ENCODE measurements at places on chromosomes 3 and 15.

DNA sequence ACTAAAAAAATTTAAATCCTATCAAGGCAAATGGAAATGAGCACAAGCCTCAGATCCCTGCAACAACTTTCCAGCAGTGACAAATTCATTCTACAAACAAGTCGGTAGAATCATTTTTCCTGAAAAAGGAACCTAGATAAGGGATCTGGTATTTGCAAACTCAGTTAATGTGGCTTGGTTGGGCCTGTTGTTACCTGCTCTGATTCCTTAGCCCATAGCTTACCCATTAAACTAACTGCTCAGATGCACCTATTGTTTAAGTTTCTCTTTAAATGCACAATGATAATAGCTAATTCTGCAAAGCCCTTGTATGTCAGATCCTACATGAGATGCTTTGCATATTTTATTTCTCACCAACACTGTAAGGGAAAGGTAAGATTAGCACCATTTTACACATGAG is 377.4 kb upstream of the RGMA start:
- no peak for DNase-seq

GRCh38 chr3:15154326-15154725 is 51.7 kb upstream of the CAPN7 start:
- DNase-seq, result no peak

- no peak for DNase-seq
Measured at GRCh38 chr15:43517354-43518196, at the start of gene MAP1A. Gene MAP1A, plus strand, starts transcription at chr15:43517608. Its CDS starts 3,866 bp downstream, at chr15:43521474.

GRCh38 chr3:98730338-98730737 is 32.8 kb upstream of the ST3GAL6 start:
- no peak for DNase-seq

DNA sequence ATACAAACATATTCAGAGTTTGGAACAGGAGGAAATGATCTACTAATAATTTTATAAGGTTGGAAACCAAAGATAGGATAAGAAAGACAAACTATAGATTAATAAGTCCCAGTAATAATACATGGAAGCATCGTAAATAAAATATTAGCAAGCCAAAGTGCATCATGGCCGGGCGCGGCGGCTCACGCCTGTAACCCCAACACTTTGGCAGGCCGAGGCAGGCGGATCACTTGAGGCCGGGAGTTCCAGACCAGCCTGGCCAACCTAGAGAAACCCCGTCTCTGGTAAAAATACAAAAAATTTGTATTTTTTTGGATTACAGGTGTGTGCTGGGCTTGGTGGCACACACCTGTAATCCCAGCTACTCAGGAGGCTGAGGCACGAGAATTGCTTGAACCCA is 14.9 kb downstream of the MUC4 start:
- no peak for DNase-seq

DNA sequence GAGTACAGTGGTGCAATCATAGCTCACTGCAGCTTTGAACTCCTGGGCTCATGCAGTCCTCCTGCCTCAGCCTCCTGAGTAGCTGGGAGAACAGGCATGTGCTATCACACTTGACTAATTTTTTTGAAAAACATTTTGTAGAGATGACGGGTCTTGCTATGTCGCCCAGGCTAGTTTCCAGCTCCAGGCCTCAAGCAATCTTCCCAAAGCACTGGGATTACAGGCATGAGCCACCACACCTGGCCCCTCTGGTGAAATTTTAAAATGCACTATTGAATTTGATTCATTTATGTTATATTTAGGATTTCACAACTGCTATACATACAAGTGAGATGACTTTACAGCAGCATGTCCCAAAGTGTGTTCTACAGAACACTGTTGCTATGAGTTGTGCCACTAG is 50.8 kb upstream of the TPM1 start:
- DNase-seq, result no peak

DNA sequence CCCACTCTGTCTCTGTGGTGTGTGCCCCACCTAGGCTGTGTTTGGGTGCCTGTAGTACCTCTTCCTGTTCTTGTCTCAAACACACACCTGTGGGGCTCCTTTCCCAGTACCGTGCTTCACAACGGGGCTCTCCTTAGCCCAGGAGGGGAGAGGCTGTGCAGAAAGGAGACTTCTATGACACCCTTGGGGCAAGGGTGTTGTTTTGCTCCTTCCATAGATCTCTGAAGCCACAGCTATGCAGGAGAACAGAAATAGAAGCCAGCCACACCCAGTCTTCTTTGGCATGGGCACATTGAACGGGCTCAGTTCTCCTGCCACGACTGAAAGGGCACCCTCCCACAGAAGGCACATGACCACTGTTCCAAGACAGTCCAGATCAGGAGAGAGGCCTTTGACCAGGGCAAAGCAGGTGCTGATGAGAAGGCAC is 74.3 kb downstream of the LIPC start:
- peak; percentile 57 for DNase-seq

DNA sequence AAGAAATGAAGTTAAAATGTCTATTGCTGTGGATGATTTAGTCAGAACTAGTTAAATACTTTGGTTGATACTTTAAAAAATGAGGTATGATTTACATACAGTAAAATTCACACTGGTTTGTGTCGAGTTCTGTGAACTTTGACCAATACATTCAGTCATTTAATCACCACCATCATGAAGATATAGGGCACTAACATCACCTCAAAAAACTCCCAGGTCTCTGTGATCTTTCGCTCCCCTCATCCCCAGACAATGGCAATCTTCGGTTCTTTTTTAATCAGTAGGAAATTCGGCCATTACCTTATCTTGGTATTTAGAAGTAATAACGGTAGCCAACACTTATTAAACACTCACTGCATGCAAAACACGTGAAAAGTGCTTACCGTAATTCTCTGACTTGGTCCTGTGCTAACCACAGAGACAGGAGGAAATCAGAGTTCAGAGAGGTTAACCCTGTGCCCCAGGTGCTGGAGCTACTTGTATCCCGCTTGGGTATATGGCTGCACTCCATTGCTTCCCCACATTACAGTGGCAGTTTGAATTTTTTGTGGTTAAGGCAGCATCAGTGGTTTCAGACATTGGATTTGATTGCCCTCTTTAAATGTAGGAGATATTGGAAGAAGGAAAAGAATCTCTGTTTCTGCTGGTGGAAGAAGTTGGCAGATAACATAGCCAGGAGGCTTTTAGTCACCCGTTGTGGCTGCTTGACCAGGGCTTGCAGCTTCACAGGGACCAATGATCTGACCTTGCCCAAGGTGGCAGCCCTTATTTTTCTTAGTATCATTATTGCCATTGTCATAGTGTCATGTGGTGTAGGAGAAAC is 4.2 kb downstream of the PLCL2 start:
- no peak for DNase-seq
